ENCODE measurements at places on chromosomes 11 and 22. TPM values are rescaled to one million over a fixed set of nuclear protein-coding genes. Genes with fewer than 3 reads are reported as not detected.

DNA sequence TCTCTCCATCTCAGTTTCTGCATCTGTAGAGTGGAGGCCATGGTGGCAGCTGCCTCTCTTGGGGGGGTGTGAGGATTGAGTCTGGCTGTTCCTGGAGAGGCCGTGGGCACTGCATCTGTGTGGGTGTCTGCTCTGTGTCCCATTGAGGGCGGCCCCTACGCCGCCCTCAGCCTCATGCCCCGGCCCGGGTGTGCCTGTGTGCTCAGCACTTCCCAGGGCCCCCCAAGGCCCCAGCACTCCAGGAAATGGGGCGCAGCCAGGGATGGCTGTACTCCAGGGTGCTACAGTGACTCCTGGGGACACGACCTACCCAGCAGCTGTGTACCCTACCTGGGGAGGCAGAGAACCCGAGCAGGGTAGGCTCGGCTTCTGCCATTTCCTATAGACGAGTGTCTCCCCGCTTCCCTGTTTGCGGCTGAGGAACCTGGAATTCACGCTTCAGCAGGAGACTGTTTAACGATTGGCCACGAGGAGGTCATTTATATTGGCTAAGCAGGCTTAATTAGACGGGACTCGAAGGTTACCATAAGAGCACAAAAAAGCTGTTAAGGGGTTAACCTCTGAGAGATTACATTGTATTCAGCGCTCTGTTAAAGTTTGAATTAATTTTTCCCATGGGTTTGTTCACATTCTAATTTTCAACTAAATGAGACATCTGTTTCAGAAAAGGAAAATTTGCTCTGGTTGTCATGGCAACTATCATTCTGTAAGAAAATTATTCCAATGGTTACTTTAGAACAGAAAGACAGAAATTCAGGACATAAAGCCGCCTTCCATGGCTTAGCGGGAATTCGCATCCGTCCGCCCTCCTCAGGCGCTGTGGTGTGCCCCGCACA is 76.4 kb downstream of the MPPED1 start:
- DNase-seq = no peak

Gene DKK3
- 131 TPM for total RNA-seq

Gene SLC25A22
- 93.9 TPM for total RNA-seq

DNA sequence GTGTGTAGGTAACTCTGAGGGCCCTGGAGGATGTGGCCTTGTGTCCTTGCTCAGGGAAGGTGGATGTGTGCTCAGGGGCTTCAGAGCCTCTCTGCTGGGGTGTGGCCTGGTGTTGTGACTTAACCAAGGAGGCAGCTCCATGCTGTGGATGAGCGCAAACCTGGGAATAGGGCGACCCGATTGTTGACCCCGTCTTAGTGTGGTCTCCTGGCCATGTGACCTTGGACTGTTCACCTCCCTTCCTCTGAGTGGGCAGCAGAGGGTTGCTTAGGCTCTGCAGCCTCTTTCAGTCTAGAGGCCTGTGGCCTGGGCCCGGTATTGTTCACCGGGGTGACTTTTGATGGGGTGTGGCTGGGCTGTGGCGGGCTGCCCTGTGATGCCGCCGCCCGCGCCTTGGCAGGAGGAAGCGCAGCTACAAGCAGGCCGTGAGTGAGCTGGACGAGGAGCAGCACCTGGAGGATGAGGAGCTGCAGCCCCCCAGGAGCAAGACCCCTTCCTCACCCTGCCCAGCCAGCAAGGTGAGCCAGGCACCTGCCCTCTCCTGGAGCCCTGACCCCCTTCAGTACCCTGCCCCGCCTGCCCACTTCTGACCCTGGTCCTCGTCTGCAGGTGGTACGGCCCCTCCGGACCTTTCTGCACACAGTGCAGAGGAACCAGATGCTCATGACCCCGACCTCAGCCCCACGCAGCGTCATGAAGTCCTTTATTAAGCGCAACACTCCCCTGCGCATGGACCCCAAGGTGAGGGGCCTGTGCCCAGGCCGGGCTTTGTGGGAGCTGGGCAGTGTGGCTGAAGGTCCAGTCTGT is 16.7 kb downstream of the INCENP start:
- no peak for DNase-seq

GRCh38 chr11:102192349-102193066 is 82.3 kb downstream of the YAP1 start:
- DNase-seq = no peak

DNA sequence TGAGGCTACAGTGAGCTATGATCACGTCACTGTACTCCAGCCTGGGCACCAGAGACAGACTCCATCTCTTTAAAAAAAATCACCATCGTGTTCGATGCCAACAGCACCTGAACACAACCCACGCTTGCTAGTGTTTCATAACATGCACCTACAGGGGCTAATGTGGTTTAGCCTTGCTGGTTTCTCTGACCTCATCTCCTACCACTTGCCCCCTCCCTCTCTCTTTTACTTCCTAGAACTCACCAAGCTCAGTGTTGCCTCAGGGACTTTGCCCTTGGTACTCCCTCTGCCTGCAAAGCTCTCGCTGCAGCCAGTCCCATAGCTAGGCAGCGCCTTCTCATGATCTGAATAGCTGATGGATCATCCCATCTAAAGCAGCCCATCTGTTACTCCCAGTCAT is 99.8 kb downstream of the FBXO7 start:
- no peak for DNase-seq

DNA sequence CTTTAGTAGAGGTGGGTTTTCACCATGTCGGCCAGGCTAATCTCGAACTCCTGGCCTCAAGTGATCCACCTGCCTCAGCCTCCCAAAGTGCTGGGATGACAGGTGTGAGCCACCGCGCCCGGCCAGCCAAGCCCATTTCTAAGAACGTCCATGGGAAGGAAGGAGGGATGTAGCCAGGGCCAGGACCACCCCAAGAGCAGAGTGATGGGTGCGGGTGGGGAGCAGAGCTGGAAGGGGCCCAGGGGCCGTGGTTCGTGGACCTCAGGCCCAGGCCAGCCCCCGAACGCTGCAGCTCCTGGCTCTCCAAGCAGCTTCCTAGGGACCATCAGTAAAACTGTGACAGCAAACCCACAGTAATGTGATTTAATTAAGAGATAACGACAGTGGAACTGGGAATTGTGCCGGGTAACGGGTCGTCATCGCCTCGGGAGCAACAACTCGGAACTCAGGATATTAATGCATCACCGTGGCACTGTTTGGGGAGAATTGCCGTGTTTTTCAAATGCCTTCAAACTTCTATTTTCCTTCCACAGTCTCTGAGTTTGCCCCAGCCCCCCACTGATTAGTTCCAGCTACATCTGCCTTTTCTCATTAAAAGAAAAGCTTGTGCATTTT is 74.3 kb downstream of the BRD1 start:
- DNase-seq = no peak

DNA sequence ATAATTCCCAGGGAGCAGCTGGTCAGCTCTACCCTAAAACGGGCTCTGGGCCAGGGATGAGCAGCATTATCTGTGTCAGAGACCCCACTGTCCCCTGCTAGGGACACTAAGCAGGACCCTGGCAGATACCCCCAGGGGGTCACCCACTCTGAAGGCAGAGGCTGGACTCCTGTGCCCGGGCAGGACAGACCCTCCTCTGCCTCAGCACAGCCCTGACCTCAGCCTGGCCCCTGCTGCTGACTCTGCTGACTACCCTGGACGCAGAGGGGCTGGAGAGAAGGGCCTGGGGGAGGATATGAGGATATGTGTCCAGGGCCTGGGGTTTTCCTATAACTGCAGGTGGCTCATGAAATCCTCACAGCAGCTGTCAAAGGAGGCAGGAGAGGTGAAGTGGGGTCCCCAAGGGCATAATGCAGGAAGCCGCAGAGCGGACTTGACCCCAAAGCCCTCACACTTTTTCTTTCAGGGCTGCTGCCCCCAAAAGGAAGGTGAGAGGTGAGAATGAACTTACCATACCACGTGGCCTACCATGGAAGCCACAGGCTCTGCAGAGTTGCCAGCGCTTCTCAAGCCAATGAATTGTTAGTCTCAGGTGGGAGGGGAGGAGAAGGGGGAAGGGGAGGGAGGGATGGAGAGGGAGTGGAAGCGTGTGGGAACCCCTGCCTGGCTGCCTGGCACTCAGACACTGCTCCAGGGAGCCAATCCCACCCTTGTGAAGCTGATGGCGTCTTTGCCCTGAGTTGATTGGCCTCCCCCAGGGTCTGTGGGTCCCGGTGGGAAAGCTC is 76.7 kb upstream of the WNT11 start:
- no peak for DNase-seq

GRCh38 chr11:113487622-113488021 is 12.4 kb upstream of the DRD2 start:
- DNase-seq = no peak

All from glutamatergic neuron (in vitro differentiated cells).